ENCODE measurements at places on chromosomes 5 and 9. TPM values are rescaled to one million over a fixed set of nuclear protein-coding genes. Genes with fewer than 3 reads are reported as not detected.

The DBH gene
- not detected for total RNA-seq

The MYMK gene
- not detected for total RNA-seq

The KIAA1958 gene
- total RNA-seq: 28.6 TPM

The ANKRD55 gene
- total RNA-seq: not detected

The NXNL2 gene
- total RNA-seq: 1.3 TPM

The IRX2 gene
- not detected for total RNA-seq

The PCAT7 gene
- total RNA-seq: 0.17 TPM

The TSC1 gene
- 42.5 TPM for total RNA-seq

The PCDHA4 gene
- total RNA-seq: 0.58 TPM

The PCDHGB3 gene
- total RNA-seq: 3.3 TPM

The RETREG1 gene
- total RNA-seq: 5.7 TPM

The CD72 gene
- not detected for total RNA-seq

Measured in A673 (cell line).